Kidney (tissue), 22 donors: ENCODE measurements at places on chromosomes 11 and 22.

- DNase-seq, result no peak
Observed at GRCh38 chr11:65960824-65961266, 689 bp upstream of the SART1 start.

GRCh38 chr22:25692397-25693267 lies 49.4 kb upstream of the MYO18B start:
- no peak for DNase-seq

DNA sequence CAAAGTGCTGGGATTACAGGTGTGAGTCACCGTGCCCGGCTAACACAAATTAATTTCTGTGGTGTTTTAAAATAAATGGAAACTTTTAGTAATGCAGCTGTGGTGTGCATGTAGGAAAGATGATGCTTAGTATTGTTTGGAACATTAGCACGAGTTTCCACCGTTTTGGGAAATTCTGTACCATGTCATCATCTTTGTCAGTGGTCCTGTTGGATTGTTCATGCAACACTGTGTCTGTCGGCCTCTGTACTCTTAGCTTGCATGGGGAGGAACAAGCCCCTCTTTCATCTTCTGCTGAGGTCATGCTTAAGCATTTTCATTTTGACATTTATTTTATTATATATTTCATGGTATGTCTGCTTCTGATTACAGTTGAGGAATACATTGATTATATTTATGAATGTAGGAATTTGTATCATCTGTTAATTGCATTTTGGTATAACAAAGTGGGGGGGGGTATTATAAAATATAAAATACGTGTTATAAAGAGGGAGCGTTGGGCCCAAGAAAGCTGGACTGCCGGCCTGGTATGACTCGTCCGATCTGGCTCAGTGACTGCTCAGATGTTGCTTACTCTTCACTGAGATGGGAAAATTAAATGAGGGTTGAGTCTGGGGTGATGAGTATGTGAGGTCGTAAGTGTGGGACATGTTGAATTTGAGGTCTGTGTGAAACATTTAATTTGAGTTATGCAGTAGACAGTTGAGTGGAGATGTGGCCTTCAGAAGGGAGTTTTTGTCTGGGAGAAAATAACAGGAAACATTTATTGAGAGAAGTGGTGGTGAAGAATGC lies 28.7 kb downstream of the CECR2 start:
- DNase-seq, result no peak

- DNase-seq, result no peak
Observed at GRCh38 chr11:128404437-128404836, 182.9 kb downstream of the ETS1 start.

GRCh38 chr22:46519377-46519776 lies 18.0 kb downstream of the CELSR1 start:
- DNase-seq, result no peak

- DNase-seq, result no peak
Observed at GRCh38 chr22:36208914-36209313, 7.3 kb upstream of the APOL4 start.

GRCh38 chr11:72274435-72274834 lies 30.5 kb upstream of the PHOX2A start:
- DNase-seq, result no peak

GRCh38 chr11:10845589-10845988 lies 12.3 kb downstream of the ZBED5 start:
- DNase-seq, result no peak

DNA sequence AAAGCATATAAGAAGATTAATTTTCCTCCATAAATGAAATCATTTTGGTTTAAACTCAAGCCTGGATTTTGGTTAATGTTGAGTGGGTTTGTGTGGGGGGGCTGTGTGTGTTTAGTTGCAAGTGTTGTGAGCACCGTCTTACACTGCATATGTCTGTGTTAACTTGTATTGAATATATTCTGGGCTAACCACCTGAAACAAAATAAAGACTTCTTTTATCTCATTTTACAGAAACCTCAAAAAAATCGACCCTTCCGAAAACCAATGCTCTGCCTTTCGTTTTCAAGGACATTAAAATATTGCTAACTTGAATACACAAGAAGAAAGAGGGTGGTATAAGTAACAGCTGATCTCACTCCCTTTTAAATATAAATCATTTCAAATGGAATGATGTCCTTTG lies 192.2 kb upstream of the BLID start:
- no peak for DNase-seq
